ENCODE measurements at places on chromosomes 4 and X.

DNA sequence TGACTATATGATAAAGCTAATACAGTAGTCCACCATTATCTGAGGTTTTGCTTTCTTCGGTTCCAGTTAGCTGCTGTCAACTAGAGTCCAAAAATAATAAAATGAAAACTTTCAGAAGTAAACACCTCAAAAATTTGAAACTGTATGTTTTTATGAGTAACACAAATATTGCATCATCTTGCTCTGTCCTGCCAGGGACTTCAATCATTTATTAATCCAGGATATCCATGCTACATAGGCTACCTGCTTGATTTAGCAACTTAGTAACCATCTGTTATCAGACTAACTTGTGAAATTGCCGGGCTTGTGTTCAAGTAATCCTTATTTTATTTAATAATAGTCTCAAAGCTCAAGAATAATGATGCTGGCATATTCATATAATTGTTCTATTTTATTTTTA is 1537.8 kb upstream of the PABPC4L start:
- no peak for DNase-seq

- DNase-seq, result no peak
These were observed 25.5 kb downstream of the HPGD start for GRCh38 chr4:174496631-174497432.

- DNase-seq, result no peak
These were observed 13.7 kb upstream of the UGT2B17 start for GRCh38 chr4:68589790-68590189.

DNA sequence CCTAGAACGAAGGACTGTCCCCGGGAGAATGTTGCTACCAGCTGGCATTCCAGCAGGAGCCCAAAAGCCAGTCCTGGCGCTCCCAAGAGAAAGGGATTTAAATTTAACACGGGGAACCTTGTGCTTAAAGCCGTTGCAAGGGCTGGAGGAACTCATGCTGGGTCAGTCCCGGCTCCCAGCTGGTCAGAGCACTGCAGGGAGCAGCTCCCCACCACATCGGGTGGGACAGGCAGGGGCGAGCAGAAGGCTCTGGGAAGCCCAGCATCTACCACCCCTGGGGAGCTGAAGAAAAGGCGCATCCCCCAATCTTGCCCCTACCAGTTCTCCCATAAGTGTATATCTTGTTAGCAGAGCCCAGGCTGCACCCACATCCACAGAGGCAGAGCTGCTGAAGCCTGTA is 15.7 kb downstream of the CFAP99 start:
- DNase-seq, result peak; percentile 20

DNA sequence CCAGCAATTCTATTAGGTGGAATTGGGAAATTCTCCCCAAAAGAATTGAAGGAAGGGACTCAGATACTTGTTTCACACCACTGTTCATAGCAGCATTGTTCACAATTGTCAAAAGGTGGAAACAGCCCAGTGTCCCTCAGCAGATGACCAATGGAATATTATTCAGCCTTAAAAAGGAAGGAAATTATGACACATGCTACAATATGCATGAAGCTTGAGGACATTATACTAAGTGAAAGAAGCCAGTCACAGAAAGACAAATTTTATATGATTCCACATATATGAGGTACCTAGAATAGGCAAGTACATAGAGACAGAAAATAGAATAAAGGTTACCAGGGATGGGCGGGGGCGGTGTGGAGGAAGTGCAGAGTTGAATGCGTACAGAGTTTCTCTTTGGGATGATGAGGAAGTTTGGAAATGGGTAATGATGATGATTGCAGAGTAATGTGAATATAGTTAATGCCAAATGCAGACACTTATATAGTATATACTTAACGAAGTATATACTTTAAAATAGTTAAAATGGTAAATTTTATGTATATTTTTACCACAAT is 29.6 kb downstream of the DOCK11 start:
- no peak for DNase-seq

DNA sequence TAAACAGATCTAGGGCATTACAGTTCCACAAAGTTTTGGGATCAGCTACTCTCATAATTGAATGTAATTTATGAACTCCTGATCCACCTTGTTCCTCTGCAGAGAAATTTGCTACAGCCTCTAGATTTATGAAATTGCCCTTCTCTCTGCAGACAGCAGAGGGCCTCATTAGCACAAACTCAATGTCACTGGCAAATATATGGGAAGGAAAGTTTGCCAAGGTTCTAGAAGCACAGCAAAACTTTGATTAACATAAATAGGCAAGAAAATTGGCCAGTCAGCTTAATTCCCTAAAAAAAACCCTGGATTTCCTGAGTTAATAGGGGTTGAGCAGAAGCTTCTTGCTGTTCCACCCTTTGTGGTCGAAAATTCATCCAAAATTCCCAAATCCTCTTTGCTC is 31.5 kb downstream of the PRPS1 start:
- no peak for DNase-seq
